Stimulated activated CD8-positive, alpha-beta memory T cell treated with anti-CD3 and anti-CD28 coated beads, Interleukin-2, amount 100 ng/mL, for 1 hour (primary cell): ENCODE measurements at places on chromosomes 4 and X.

GRCh38 chr4:104625706-104626105, 131.0 kb upstream of the CXXC4 start:
- no peak for DNase-seq

GRCh38 chrX:151754641-151755215, 20.2 kb downstream of the CNGA2 start:
- no peak for DNase-seq

DNA sequence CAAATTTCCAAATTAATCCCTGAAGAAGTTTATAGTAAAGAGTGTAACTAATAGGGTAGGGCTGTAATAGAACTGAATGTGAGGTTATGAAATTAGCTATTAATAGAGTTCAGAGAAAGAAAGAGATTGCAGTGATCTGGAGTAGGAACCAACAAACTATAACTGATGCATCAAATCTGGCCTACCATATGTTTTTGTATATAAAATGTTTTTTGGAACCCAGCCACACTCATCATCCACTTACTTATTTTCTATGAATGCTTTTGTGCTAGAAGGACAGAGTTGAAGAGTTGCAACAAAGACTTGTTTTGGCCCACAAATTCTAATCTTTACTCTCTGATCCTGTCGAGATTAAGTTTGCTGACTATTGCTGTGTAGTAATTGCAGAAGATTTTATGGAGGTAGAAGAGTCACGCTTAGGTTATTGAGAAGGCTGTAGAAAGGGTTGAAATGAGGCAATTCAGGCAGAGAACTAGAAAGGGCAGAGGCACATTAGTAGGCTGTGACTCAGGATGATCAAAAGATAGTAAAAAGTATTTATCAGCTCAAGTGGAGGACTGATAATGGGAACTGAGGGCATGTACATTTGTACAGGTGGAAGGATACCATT, 298.7 kb upstream of the EMCN start:
- no peak for DNase-seq

- no peak for DNase-seq
These were observed 1209.7 kb upstream of the PABPC4L start for GRCh38 chr4:135411251-135411650.
